Epithelial cell of proximal tubule (primary cell): ENCODE measurements at places on chromosomes 7 and 10. TPM values are rescaled to one million over a fixed set of nuclear protein-coding genes. Genes with fewer than 3 reads are reported as not detected.

DNA sequence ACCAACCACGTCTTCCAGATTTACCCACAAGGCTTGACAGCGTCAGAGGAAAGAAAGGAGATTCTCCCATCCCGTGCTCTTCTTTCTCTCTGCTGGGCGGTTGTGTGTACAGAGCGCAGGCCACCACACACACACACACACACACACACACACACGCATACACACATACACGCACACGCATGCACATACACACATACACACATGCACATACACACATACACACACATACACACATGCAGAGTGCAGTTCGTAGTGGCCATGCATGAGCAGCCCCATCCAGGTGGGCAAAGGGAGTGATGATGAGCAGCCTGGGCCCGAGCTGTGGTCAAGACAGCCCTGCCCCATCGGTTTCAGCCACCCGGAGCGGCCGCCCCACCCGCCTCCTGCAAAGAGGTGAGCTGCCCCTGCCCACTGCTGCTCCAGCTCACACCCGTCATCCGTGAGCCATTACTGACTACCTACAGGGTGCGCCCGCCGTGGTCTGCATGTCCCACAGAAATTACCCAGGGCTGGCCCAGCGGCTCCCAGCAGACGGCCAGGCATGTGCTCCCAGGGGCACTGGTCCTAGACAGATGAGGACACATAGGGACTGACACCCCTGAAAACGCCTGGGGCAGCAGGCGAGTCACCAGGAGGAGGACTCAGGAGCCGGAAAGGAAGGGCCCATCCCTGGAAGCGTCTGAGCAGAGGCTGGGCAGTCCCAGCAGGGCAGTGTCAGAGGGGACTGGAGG is 69.6 kb downstream of the ASB13 start:
- no peak for DNase-seq

SORBS1 gene
- 7.0 and 8.5 TPM in 2 replicates for total RNA-seq

DNA sequence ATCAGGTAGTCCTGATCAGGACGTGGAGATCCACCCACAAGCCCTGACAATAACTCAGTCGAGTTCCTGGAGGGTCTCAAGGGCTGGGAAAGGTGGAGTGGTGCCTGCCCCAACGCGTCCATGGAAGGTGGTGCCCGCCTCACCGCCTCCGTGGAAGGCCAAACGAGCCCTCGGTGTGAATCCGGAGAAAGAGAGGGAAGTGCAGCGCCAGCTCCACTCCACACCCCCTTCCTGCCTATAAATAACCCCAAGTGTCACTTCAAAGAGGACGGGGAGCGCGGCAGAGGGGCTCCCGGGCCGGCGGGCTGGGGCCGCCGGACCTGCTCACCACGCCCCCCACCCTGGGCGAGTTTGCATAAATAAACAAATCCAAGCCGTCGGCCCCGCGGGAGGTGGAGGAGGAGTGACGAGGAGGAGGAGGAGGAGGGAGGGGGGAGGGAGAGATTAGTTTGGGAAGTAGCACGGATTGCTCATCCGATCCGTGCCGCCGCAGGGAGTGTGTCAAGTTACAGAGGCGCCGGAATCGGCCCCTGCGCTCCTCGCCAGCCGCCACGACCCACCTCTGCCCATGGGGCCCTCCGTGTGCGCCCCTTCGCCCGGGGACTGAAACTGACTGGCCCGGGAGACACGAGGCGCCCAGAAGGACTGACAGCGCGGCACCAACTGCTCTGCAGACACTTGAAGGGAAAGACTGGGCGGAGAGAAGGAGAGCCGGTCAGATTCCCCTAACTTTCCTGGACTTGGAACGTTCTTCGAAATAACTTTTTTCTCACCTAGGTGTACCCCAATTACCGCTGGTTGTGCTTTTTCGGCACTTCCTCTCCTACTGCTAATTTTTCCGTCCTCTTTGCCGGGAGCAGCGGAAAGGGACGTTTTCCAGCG is at the start of gene COL13A1:
Gene COL13A1, plus strand, starts transcription at position 473 of the 882 bp plus-strand sequence. CDS start 518 bp downstream, outside the sequence.
- no peak for DNase-seq

ELMO1 gene
- total RNA-seq, result 0.69 and 1.2 TPM in 2 replicates

DNA sequence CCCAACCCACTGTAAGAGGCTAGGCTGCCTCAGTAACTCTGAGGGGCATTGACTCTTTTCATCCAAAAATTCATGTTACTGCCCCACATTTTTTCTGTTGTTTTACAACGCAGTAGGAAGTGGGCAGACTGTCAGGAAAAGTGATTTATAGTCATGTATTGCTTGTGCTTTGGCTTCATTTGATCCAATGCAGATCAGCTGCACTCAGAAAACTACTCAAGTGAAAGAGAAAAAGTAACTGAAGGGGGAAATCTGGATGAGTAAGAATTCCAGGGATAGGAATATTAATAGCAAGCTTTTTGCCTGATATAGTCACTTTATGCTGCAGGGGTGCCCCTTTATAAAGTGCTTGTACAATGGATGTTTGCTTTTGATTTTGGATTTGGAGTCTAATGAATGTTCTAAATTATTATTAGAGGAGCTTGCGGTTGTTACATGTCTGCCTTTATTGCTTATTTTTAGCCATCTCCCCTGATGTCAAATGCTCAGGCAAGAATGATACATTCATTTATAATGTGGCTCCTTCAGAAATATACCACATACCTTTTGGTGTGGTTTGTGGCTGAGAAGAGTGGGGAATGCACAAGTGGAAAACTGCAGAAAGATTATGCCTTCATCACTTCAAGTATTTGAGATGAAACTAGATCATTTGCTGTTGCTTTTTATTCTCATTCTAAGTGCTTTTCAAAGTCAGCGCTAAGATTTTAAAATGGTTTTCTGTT is 86.1 kb downstream of the EGFR start:
- DNase-seq, result no peak

GRCh38 chr7:124489925-124490324 is 275.7 kb downstream of the GPR37 start:
- DNase-seq, result no peak

DRGX gene
- total RNA-seq, result not detected in 2 replicates

DNA sequence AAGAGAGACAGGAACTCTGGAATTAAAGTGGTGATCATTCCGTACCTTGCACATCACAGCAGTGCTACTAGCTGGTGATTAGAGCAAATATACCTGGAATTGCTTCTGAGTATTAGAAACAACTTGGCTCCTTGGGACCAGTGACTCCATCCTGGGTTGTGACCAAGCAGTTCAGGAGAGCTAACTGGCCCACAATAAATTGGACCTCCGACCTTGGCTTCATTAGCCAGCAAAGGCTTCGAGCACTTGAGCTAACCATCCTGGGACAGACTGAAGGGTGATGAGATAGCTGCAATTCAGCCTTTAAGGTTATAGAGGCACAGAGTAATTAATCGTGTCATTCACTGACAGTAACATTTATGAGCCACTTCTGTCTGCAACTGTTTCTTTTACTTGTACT is 287.8 kb downstream of the INHBA start:
- DNase-seq, result no peak

DNA sequence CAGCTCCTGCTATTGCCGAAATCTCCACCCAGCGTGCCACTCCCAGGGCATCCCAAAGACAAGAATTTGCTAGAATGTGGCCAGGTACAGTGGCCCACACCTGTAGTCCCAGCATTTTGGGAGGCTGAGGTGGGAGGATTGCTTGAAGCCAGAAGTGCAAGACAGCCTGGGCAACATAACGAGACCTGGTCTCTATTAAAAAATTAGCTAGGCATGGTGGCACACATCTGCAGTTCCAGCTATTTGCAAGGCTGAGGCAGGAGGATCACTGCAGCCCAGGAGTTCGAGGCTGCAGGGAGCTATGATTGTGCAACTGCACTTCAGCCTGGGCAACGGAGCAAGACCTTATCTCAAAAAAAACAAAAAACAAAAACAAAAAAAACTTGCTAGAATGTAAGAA is 73.3 kb upstream of the LYZL2 start:
- DNase-seq, result no peak
